PC-3 (cell line): ENCODE measurements at places on chromosomes 1 and 21.
A peak's percentile ranks its signal among the peaks of the same experiment; 100 is the strongest.

DNA sequence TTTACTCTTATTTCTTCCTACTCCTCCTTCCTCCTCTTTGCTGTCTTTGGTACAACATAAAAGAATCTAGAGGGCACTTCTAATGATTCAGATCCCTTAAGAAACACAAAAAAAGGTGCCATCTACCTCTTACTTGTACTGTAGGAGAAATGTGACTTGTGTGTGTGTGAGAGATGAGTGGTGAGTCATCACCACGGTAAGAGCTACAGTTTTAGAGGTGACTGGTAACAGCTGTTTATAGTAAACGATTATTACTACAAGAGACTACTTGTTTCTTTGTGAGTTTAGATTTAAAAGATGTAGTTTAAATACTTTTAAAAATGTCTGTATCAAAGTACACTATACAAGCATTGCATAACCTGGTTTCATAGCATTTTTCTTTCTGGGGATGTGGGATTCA lies 40.4 kb downstream of the SLC35D1 start:
- no peaks in the 10 kb centered on the region for H3K4me1 ChIP-seq
- no peaks in the 10 kb centered on the region for H3K27me3 ChIP-seq
- no peaks in the 10 kb centered on the region for H3K36me3 ChIP-seq
- H3K27ac ChIP-seq, result no peak overlapping the region
- no peak overlapping the region for H3K4me3 ChIP-seq
- peak; percentile 41 for DNase-seq

DNA sequence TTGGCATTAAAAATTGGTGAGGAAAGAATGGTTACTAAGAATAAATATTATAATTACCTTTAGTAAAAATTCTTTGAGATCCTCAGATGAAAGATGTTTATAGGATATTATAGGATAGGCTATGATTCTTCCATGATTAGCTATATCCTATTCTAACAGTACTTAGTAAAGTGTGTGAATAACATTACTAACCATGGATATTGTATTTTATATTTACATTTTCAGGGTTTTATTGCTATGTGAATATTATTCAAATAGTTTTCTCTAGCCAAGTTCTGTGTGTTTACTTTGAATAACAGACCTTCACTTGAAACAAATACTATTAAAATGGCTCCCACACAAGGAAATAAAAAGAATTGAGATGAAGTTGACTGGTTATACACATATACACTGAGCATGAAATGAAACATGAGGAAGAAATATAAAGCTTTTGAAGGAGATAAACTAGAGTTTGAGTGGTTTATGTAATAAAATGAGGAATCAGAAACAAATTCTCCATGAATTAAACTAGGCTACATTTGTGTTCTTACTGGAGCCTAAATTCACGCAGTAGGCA lies 479.4 kb upstream of the PKN2 start:
- no peak overlapping the region for H3K4me3 ChIP-seq
- DNase-seq, result no peak
- 0 out of 2 replicates have a peak overlapping the region, but pooled peaks have one; percentile 5 for H3K27ac ChIP-seq
- H3K27me3 ChIP-seq, result no peaks in the 10 kb centered on the region

- no peaks in the 10 kb centered on the region for H3K4me1 ChIP-seq
- no peaks in the 10 kb centered on the region for H3K36me3 ChIP-seq
- H3K27me3 ChIP-seq, result no peaks in the 10 kb centered on the region
- DNase-seq, result no peak
- no peak overlapping the region for H3K27ac ChIP-seq
These were observed 304.1 kb upstream of the NR5A2 start for GRCh38 chr1:199723250-199723956.

- H3K27ac ChIP-seq, result peak overlapping the region; percentile 18
- peaks cover 10% of the 10 kb centered on the region; the same call in 1 of the 2 replicates for H3K4me1 ChIP-seq
- no peaks in the 10 kb centered on the region for H3K36me3 ChIP-seq
- H3K4me3 ChIP-seq, result no peak overlapping the region
- peak; percentile 35 for DNase-seq
These were observed 54.2 kb upstream of the SPATA6 start for GRCh38 chr1:48526008-48526710.

DNA sequence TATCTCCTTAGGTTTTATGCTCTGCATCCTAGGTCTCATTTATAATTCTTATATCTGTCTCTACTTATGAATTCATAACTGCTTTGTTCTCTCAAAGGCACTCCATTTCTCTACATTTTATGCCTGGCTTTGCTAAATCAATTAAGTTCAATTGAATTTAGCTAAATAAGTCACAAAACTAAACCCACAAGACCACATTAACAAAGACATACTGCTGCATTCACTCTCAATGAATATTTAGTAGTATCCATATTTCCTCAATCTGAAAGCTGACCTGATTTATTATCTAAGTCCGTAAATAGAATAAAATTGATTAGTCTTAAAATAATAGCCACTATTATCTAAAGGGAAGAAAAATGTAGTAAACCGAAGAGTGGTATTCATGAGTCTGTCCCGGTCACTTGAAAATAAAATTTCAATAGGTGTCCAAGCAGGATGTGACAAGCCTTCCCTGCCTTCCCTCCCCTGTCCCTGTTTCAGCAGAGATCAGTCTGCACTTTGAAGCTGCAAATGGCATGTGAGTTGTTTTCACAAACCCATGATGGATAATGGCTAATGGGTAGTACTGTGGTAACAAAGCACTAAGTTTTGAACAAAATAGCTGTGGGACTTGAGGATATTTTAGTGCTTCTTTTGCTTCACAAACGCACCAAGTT lies 295.0 kb upstream of the NCAM2 start:
- DNase-seq, result no peak
- no peaks in the 10 kb centered on the region for H3K36me3 ChIP-seq
- H3K27ac ChIP-seq, result no peak overlapping the region
- no peaks in the 10 kb centered on the region for H3K27me3 ChIP-seq
- H3K4me3 ChIP-seq, result no peak overlapping the region
- no peaks in the 10 kb centered on the region for H3K4me1 ChIP-seq

DNA sequence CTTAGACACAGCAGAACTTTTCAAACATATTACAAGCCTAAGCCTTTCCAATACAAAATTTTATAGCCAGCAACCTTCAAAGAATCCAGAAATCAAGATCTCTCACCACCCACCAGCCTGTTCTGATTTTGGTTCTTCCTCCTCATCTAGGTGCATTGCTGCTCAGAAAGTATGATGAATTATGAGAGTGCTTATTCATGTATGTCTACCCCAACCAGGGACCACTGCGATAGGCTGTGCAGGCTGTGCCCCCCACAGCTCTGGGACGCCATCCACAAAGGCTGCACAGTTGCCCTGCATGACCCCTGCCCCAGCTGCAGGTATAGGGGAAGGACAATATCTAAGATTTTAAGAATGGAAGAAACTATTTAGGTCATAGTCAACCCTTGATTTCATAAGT lies 55.4 kb downstream of the WDR64 start:
- H3K27ac ChIP-seq, result peak overlapping the region; percentile 82
- no peaks in the 10 kb centered on the region for H3K27me3 ChIP-seq
- H3K4me3 ChIP-seq, result peak overlapping the region; percentile 0; the same call in 1 of the 2 replicates
- H3K4me1 ChIP-seq, result peaks cover 46% of the 10 kb centered on the region
- no peaks in the 10 kb centered on the region for H3K36me3 ChIP-seq

GRCh38 chr1:44808938-44809917 lies 905 bp downstream of the BTBD19 start:
- peaks cover 3% of the 10 kb centered on the region; the same call in 1 of the 2 replicates for H3K36me3 ChIP-seq
- peaks cover 44% of the 10 kb centered on the region for H3K4me1 ChIP-seq
- H3K4me3 ChIP-seq, result no peak overlapping the region
- H3K27me3 ChIP-seq, result no peaks in the 10 kb centered on the region

DNA sequence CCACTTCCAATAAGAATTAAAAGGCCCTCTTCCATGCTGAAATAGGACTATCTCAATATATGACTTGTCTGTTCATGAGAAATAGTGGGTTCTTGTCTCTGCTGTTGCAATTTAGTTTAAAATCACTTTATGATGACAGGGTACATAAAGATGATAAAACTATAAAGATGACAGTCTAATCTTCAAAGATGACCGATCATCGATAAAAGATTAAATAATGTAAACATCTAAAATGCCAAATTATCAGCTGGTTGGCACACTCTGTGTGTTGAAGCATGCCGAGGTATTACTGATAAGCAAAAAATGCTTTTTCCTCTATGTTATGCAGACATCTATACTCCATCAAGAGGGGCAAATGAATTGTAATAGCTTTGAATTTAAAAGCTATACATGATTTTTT lies 89.5 kb downstream of the ADGRL4 start:
- no peaks in the 10 kb centered on the region for H3K36me3 ChIP-seq
- H3K4me3 ChIP-seq, result no peak overlapping the region
- no peak overlapping the region for H3K27ac ChIP-seq
- H3K4me1 ChIP-seq, result no peaks in the 10 kb centered on the region; the same call in 1 of the 2 replicates
- H3K27me3 ChIP-seq, result no peaks in the 10 kb centered on the region

DNA sequence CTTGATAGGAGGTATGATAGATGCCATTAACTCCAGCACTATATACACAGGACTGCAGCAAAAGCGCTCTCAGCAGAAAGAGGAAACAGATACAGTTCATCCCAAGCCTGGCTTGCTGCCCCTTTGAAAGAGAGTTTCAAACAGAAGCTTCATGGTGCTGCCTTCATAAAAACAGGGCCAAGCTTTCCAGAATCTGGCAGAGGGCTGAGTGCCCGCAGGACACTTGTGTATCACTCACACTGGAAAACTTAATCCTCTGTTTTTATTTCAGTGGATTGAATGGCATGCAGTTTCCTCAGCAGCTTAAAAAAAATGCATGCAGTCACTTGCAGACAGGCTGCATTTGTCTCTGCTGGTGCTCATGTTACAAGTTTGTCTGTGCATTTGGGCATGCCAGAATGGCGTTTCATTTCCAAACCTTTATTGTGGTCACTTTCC lies 40.4 kb downstream of the KCNJ15 start:
- no peak overlapping the region for H3K4me3 ChIP-seq
- H3K27me3 ChIP-seq, result no peaks in the 10 kb centered on the region
- H3K4me1 ChIP-seq, result peaks cover 18% of the 10 kb centered on the region; the same call in 1 of the 2 replicates
- H3K36me3 ChIP-seq, result no peaks in the 10 kb centered on the region
- no peak for DNase-seq
- no peak overlapping the region for H3K27ac ChIP-seq
